ENCODE measurements at places on chromosomes 1 and 21.

GRCh38 chr21:42425591-42425990 is 21.9 kb downstream of the UBASH3A start:
- no peak for DNase-seq

GRCh38 chr1:66288048-66288447 is 245.9 kb upstream of the SGIP1 start:
- no peak for DNase-seq

- no peak for DNase-seq
These were observed 643 bp downstream of the FNDC5 start for GRCh38 chr1:32869923-32870614.

DNA sequence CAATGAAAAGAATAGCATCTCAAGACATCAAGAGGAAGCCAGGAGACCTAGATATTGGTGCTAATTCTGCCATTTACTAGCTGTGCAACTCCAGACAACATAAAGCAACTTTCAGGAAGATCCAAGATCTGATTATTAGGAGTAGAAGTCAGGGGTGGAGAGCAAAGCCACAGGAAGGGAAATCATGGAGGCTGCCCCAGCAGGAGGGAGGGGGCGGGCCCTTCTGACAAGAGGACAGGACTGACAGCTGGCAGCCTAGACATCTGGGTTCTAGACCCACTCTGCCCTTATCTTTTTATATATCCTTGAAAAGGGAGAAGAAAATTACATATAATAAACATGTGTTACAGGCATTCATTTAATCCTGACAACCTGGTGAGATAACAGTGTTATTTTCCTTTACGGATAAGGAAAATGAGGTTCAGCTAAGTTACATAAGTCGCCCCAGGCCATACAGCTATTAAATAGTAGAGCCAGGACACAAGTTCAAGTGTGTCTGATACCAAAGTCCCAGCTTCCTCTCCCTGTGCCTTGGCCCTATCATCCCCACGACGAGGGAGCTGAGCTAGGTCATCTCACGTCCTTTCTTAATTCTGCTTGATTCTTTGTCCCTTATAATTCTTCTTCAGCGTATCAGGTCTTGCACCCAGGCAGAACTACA is 46.6 kb downstream of the ARHGEF11 start:
- no peak for DNase-seq

- DNase-seq, result no peak
These were observed 44.3 kb upstream of the GTF2B start for GRCh38 chr1:88935522-88936222.

GRCh38 chr1:94013367-94013878 is 104.2 kb upstream of the GCLM start:
- DNase-seq, result no peak

All from activated T-helper 9 cell treated with anti-CD3 and anti-CD28 coated beads, Interleukin-2, amount 50 U/mL, for 16 hours (primary cell).